ENCODE measurements at places on chromosomes 12 and 14.

DNA sequence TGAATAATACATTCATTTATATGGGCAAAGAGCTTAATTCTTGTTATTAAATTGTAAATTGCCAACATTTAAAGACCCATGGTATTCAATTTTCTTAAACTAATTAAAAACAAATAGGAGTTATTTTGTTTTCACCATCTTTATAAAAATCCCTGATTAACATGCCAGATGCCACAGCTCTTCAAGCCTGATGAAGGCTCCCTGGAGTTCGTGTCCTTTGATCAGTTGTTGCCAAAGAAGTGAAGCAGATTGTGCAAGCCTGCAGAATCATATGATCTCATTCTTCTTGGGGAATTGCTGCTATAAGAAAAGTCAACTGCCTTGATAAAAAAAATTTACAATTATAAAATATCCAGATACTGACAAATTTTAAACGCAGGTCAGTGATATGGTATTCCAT, 288.3 kb upstream of the PPFIA2 start:
- DNase-seq = no peak

- no peak for DNase-seq
These were observed 273.1 kb downstream of the TMTC2 start for GRCh38 chr12:82959821-82960220.

DNA sequence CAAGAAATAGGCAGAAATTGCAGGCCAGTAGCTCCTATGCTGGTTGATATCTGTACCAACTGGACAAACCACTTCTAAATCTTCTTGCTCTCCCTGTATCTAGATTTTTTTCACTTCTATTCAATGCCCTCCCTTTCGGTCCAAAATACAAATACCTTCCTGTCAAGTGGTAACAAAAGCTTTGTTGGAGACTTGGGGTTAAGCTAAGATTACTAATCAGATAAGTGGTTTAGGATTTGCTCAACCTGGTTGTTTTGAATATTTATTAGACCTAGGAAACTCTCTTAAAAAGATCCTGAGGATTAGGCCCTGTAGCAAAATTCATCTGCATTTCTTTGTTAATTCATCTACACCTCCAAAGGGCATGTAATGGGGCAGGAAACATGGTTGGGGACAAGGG, 410.1 kb downstream of the NAV3 start:
- no peak for DNase-seq

- DNase-seq = no peak
These were observed 126.3 kb downstream of the KTN1 start for GRCh38 chr14:55706365-55706684.

GRCh38 chr12:85617307-85618091, 218.7 kb downstream of the RASSF9 start:
- DNase-seq = no peak

- DNase-seq = no peak
These were observed 54.7 kb downstream of the SUSD6 start for GRCh38 chr14:69666112-69666511.

GRCh38 chr14:22088614-22089342, 415.2 kb upstream of the OR4E1 start:
- DNase-seq = no peak

DNA sequence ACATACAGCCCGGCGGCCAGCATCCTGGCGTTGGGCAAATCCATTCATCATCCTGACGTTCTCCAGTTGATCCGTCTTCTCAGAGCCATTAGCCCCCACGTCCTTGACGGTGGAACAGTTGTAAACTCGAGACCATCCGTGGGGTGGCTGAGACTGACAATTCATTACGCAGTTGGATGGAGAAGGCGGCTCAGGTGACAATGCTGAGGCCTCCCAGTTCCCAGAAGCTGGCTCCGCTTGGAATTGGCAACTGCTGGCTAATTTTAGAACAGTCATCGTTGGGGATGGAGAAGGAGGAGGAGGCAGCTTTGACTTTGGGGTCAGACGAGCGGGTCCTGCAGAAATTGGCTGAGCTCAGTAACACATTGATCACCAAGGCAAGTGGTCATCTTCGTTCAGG, 186.5 kb downstream of the PHETA1 start:
- no peak for DNase-seq

GRCh38 chr14:95564060-95564459, 29.2 kb downstream of the GLRX5 start:
- DNase-seq = no peak

- no peak for DNase-seq
These were observed 165.1 kb upstream of the AMIGO2 start for GRCh38 chr12:47244835-47245234.

- DNase-seq = no peak
These were observed 745 bp downstream of the TRHDE start for GRCh38 chr12:72272731-72273498.

DNA sequence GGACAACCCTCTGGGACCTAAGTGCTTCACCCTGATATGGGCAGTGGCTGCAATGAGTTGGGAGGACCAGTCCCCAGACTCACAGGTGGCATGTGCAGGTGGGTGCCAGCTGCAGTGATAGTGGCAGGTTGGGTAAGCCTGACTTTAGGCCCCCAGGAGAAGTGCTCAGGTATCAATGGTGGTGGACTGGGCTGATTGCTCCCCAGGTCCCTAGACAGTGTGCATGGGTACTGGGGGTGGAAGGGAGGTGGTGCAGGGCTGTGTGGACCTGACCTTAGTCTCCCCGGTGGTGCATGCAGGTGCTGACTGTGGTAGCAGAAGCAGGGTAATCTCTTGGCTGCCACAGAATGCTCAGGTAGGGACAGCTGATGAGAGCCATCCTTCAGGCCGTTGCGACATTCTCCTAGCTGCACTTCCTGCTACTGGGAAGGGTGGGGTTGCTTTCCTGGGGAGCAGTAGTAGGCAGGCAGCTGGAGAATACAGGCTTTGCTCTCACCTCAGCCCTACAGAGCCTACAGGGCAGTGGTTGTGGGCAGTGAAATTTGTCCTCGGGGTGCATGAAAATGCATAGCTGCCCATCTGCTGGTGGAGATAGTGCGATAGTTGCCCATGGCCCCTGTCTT, 33.3 kb upstream of the CCND2 start:
- no peak for DNase-seq

DNA sequence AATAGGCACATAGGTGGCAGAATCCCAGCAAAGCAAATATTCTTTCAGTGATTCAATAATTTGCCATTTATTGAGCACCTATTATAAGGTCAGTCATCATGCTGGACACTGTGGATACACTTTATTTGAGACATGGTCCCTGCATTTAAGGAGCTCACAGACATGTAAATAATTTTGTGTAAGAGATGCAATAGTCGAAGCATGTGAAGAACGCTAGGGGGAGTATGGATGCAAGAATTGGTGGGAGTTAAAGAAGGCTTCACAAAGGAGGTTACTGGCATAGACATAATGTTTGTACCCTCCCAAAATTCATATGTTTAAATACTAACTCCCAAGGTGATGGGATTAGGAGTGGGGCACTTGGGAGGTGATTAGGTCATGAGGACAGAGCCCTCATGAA, 260.6 kb upstream of the GARIN6 start:
- no peak for DNase-seq

- no peak for DNase-seq
These were observed 10.0 kb upstream of the SLC38A4 start for GRCh38 chr12:46835785-46836184.

DNA sequence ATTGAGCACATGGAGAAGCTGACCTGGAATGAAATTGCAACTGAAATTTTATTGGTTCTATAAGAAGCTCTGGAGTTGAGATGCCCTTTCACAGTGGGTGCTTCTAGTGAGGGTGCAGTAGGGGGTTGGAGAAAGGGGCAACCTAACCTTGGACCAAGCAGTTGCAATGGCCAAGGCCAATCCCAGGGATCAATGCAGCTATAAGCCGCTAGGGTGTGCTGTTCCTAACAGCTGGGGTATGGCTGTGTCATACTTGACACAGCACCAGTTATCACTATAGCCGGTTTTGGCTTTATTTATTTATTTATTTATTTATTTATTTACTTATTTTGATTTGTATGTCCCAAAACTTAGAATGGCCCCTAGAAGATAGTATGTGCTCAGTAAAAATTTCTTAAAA, 505.9 kb downstream of the FLRT2 start:
- DNase-seq = no peak

- DNase-seq = no peak
These were observed 6.6 kb downstream of the RTN1 start for GRCh38 chr14:59863806-59864525.

DNA sequence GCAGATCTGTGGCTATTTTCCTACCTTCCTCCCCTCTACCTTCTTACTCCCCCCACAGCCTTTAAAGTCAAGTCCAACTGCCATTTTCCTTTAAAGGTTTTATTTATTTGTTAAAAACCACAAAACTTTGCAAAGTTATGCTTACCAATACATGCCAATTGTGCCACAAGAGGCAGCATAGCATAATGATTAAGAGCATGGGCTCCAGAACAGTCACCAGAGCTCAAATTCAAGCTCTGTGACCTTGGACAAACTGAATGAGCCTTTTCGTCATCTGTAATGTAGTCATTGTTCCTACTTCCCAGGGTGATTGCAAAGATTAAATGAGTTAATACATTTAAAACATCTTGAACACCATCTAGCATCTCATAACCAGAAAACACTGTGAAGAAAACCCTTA, 13.0 kb upstream of the FMNL3 start:
- DNase-seq = no peak

DNA sequence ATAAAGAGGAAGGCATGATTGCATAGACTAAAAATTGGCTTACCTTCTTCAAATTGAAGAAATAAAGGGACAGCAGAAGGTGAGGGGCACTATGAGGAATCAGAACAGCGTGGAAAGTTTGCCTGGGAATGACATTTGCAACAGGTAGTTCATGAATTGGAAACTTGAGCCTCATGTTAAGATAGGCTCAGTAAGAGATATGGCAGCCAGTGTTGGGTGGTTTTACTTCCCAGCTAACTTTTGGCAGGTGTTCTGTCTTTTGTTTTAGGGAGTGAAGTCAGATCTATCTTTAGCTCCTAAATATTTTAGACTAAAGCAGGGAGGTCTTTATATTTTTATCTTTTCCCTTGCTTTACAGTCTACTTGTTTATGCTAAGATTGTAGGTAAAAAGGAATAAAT, 122.4 kb downstream of the ANO6 start:
- no peak for DNase-seq

GRCh38 chr14:90288651-90289355, 32.5 kb downstream of the PSMC1 start:
- DNase-seq = no peak

Measured in activated CD8-positive, alpha-beta memory T cell treated with anti-CD3 and anti-CD28 coated beads for 1 hour (primary cell).